ENCODE measurements at places on chromosomes 11 and 22. TPM values are rescaled to one million over a fixed set of nuclear protein-coding genes. Genes with fewer than 3 reads are reported as not detected.

- H3K4me1 ChIP-seq, result no peaks in the 10 kb centered on the region
- H3K4me3 ChIP-seq, result no peak overlapping the region
- DNase-seq, result no peak
- no peaks in the 10 kb centered on the region for H3K36me3 ChIP-seq
Measured at GRCh38 chr11:30192620-30193019, 38.2 kb upstream of the FSHB start.

DNA sequence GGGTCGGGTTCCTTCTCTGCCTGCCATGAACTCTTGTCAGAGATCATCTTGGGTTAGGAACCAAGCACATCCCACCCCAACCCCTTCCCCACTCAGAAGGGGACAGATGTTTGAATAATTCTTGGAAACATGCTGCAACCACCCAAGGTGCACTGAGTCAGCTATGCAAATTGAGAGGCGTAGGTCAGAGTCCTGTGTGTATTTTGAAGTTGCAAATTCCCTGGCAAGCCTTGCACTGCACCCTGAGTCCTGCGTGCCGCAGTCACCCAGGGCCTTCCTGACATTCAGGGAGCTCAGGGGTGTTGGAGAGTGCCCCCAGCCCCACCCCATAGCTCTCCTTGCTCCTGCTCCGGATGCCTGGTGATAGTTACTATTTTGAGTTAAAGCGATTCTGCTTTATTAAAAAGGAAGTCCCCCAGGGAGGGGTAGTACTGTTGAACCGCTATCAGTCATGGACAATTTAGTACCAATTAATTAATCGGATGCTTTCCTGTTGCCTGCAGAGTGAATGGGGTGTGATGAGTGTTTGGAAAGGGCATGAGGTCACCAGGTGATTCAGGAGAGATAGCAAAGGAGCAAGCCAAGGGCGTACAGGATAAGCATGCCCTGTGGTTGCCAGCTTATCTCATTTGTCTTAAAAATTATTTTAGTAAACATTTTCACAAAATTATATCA lies 123.7 kb downstream of the GRIK4 start:
- no peaks in the 10 kb centered on the region for H3K4me1 ChIP-seq
- peaks cover 3% of the 10 kb centered on the region for H3K27me3 ChIP-seq
- DNase-seq, result no peak
- no peak overlapping the region for H3K27ac ChIP-seq

- H3K4me1 ChIP-seq, result no peaks in the 10 kb centered on the region
- no peak for DNase-seq
- no peaks in the 10 kb centered on the region for H3K36me3 ChIP-seq
Measured at GRCh38 chr11:90646706-90647105, 423.9 kb upstream of the CHORDC1 start.

- no peaks in the 10 kb centered on the region for H3K27me3 ChIP-seq
- H3K4me1 ChIP-seq, result no peaks in the 10 kb centered on the region
- H3K36me3 ChIP-seq, result no peaks in the 10 kb centered on the region
- no peak overlapping the region for H3K4me3 ChIP-seq
Measured at GRCh38 chr22:46491946-46492345, 45.5 kb downstream of the CELSR1 start.

DNA sequence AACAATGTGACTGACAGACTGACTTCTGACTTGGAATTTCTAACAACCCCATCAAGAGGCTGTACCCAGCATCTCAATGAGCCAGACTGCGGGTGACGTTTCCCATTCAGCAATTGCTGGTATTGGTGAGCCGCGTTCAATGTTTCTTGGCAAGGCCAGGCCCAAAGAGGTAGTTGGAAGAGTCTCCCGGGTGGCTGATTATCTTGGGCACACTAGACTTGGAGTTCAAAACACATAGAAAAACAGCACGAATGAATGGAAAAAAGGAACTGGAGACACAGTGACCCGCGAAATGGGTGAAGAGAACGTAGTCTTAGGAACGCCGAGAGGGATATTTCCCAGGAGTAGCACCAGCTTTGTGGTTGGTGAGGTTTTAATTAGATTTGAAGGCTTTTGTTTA lies 115.7 kb downstream of the RPS6KA4 start:
- H3K27ac ChIP-seq, result no peak overlapping the region
- no peaks in the 10 kb centered on the region for H3K4me1 ChIP-seq
- H3K27me3 ChIP-seq, result peaks cover 12% of the 10 kb centered on the region
- DNase-seq, result no peak
- no peaks in the 10 kb centered on the region for H3K36me3 ChIP-seq

GRCh38 chr11:78298291-78298771 lies 109.6 kb downstream of the USP35 start:
- no peak overlapping the region for H3K4me3 ChIP-seq
- no peaks in the 10 kb centered on the region for H3K27me3 ChIP-seq
- H3K4me1 ChIP-seq, result peaks cover 23% of the 10 kb centered on the region
- DNase-seq, result no peak

DNA sequence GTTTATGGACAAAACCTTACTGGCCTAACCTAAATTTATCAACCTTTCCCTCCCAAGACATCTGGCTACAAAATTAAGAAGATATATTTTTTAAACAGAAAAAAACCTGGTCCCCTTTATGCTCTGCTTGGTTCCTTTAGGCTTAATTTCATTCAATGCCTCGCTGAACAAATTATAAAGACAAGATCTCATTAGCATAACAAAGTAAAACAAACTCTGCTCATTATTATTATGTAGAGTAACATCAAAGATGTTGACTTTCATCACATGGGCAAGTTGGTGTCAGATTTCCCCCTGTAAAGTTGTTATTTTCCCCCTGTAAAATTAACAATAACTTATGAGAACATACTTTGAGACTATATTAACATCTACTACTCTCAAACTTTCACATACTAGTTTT lies 11.0 kb downstream of the RRAS2 start:
- DNase-seq, result no peak
- H3K27ac ChIP-seq, result no peak overlapping the region
- H3K36me3 ChIP-seq, result no peaks in the 10 kb centered on the region

- H3K4me3 ChIP-seq, result peak overlapping the region; percentile 55
- peaks cover 51% of the 10 kb centered on the region for H3K27me3 ChIP-seq
- DNase-seq, result no peak
- no peak overlapping the region for H3K27ac ChIP-seq
- peaks cover 13% of the 10 kb centered on the region for H3K4me1 ChIP-seq
Measured at GRCh38 chr11:66728038-66728692, 851 bp downstream of the SPTBN2 start.

DNA sequence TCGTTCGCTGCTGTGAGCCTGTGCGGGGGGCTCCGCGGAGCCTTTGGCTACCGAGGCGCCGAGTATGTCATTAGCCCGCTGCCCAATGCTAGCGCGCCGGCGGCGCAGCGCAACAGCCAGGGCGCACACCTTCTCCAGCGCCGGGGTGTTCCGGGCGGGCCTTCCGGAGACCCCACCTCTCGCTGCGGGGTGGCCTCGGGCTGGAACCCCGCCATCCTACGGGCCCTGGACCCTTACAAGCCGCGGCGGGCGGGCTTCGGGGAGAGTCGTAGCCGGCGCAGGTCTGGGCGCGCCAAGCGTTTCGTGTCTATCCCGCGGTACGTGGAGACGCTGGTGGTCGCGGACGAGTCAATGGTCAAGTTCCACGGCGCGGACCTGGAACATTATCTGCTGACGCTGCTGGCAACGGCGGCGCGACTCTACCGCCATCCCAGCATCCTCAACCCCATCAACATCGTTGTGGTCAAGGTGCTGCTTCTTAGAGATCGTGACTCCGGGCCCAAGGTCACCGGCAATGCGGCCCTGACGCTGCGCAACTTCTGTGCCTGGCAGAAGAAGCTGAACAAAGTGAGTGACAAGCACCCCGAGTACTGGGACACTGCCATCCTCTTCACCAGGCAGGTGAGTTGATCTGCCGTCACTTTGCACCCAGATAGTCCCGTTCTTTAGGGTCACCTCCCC lies 1.0 kb downstream of the ADAMTS15 start:
- H3K27me3 ChIP-seq, result peaks cover 25% of the 10 kb centered on the region
- no peak for DNase-seq
- H3K4me3 ChIP-seq, result peak overlapping the region; percentile 65
- H3K36me3 ChIP-seq, result no peaks in the 10 kb centered on the region
- H3K4me1 ChIP-seq, result peaks cover 25% of the 10 kb centered on the region
- H3K27ac ChIP-seq, result peak overlapping the region; percentile 74

DNA sequence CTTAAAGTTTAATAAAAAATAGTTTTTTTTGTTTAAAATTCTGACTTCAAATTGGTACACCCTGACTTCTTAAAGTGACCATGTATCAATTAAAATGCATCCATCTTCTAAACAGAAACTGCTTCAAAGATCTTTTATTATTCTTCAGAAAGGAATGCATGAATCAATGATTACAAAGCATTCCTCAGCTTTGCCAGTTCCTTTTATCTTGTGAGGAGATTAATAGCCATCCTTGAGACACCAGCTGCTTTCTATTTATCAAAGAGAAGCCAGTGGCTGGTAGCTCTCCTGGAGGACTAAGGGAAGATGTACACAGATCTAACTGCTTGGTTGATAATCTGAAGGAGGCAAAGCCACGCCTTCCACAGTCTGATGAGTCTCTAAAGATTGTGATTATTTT lies 2222.5 kb downstream of the LRRC4C start:
- no peak overlapping the region for H3K27ac ChIP-seq
- no peak overlapping the region for H3K4me3 ChIP-seq
- H3K27me3 ChIP-seq, result no peaks in the 10 kb centered on the region
- H3K4me1 ChIP-seq, result no peaks in the 10 kb centered on the region

DNA sequence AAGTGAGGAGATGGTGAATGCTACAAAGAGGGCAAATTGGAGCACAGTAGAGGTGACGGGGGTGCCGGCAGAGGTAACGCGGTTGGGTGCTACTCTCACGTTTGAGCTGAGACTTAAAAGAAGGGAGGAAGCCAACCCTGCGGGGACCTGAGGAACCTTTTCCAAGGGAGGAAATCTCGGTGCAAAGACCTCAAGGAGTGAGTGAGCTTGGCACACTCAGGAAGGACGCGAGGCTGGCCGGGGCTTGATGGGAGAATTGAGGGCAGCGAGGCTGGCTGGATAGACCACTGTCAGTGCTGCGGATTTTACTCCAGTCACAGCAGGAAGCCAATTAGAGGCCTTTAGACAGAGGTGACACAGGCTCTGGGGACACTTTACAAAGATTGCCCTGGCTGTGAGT lies 25.0 kb downstream of the TSKU start:
- H3K4me1 ChIP-seq, result peaks cover 37% of the 10 kb centered on the region
- H3K4me3 ChIP-seq, result no peak overlapping the region
- no peaks in the 10 kb centered on the region for H3K36me3 ChIP-seq
- DNase-seq, result no peak

DNA sequence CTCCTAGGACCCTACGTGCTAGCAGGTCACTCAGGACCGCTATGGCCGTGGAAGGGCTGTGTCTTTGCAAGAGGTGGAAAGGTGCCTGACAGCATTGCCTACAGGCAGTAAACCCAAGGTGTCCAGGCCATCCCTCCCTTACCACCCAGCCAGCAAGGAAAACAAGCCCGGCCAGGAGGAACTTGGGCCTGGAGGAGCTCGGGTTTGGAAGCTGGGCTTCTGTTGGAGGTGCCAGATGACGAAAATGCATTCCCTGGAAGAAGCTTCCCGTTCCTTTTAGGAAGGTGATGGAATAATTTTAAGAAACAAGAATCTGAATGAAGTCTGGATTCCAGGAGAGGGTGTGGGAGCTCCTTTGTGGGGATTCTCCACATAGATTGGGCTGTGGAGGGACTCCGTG lies 23.6 kb downstream of the FBLN1 start:
- H3K27ac ChIP-seq, result peak overlapping the region; percentile 56
- H3K4me1 ChIP-seq, result peaks cover 7% of the 10 kb centered on the region
- no peak for DNase-seq
- no peaks in the 10 kb centered on the region for H3K27me3 ChIP-seq

DNA sequence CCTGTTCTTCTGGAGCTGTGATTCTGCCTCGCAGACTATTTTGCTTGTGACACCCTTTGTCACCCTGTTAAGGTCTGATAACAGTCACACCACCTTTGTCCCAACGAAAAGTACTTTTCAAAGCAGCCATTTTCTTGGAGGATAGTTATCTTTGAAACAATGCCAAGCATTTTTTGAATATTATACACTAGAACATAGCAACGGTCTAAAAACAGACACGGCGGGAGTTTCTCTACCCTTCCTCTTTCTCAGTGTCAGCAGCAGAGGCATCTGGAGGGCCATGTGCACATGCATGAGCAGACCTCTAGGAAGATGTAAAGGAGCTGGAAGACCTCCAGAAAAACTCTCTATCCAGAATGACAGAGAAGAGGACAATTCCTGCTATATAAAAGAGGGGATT lies 86.5 kb downstream of the TRPC6 start:
- H3K27ac ChIP-seq, result no peak overlapping the region
- H3K4me3 ChIP-seq, result no peak overlapping the region
- DNase-seq, result no peak
- H3K4me1 ChIP-seq, result no peaks in the 10 kb centered on the region
- no peaks in the 10 kb centered on the region for H3K27me3 ChIP-seq
- no peaks in the 10 kb centered on the region for H3K36me3 ChIP-seq

DNA sequence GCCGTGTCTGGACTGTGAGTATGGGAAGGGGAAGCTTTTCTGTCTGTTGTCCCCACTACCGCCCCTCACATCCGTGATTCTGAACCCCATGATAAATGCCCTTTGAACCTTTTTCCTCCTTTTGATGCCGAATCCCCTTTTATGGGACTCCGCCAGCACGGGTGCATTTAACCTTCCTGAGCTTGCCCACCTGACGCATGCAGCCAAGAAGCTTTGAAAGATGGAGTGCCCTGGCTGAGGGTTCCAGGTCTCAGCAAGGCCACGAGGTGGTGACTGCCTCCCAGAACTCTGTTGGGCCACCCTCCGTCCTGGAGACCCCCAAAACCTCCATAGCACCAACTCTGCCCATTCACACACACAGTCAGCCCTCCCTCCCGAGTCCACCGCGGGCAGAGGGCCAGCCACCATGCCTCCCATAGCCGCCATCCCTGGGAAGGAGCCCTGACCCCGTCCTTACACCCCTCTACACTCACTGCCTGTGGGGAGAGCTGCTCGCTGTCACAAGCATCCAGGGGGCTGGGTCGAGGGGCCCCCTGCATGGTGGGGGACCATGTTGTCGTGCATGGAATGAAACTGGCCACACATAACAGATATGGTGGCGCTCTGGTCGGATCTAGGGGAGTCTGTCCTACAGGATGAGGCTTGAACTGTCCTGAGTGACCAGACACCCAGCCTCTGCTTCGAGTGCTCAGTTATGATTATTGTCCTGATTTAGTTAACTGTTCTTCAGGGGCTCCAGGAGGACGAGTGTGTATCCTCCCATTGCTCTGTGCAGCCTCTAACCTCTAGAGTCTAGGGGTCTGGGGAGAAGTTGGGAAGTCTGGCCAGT lies 822 bp upstream of the COMT start:
- peaks cover 62% of the 10 kb centered on the region for H3K4me1 ChIP-seq
- peak; percentile 39 for DNase-seq
- no peaks in the 10 kb centered on the region for H3K36me3 ChIP-seq
- peak overlapping the region; percentile 97 for H3K27ac ChIP-seq

DNA sequence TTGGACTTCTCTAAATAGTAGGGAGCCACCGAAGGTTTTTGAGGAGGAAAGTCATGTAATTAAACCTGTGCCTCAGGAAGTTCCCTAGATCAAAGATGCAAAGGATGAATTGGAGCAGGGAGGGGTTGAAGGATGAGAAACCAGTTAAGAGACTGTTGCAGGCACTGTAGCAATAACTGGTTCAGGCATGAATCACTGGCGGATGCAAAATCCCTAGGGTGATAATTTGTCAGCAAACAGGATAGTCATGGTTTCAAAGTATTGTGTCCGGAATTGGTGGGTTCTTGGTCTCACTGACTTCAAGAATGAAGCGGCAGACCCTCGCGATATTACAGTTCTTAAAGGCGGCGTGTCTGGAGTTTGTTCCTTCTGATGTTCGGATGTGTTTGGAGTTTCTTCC lies 19.9 kb downstream of the TRIOBP start:
- H3K27ac ChIP-seq, result no peak overlapping the region
- H3K36me3 ChIP-seq, result no peaks in the 10 kb centered on the region
- no peak for DNase-seq

Gene ANO3
- total RNA-seq, result 0.27 TPM

Gene PHF21B
- not detected for total RNA-seq

Gene TMEM191B
- 7.6 TPM for total RNA-seq

Measured in lower lobe of right lung (tissue), 2 donors.